Thoracic aorta (tissue), 2 donors: ENCODE measurements at places on chromosomes 5 and 9. TPM values are rescaled to one million over a fixed set of nuclear protein-coding genes. Genes with fewer than 3 reads are reported as not detected.
A peak's percentile ranks its signal among the peaks of the same experiment; 100 is the strongest.

DNA sequence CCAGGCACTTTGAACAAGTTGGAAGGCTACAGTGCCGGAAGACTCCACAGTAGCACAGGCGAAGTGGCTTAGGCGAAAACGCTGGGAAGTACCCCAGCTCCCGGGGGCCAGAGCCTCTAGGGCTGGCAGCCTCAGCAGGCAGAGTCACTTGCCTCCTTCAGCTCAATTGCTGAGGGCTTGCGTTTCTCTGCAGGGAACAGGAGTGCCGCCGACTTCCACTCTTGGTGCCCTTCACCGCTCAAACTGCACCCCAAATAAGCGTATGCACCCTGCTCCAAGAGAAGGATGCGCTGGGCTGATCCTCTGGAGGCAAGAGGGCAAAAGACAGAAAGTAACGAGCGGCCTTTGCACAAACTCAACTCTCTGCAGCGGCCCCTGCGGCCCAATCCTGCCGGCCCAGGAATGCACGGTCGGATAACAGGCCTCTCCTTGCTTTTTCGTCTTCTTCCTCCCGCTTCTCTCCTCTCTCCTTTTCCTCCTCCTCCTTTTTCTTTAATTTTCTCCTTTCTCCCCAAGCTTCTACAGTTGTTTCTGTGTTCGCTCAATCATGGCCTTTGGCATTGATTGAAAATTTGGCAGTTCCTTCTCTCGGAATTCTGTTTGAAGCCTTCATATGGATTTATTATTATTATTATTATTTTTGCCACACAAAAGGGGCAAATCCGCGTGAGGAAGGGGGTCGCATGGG is 1.1 kb upstream of the S1PR3 start:
- no peaks in the 10 kb centered on the region for H3K27me3 ChIP-seq
- peak overlapping the region; percentile 95 for H3K4me3 ChIP-seq
- H3K27ac ChIP-seq, result peak overlapping the region; percentile 90
- H3K36me3 ChIP-seq, result no peaks in the 10 kb centered on the region

GRCh38 chr5:174282391-174282790 is 236.9 kb downstream of the NSG2 start:
- H3K27me3 ChIP-seq, result no peaks in the 10 kb centered on the region
- H3K4me3 ChIP-seq, result no peak overlapping the region
- no peaks in the 10 kb centered on the region for H3K4me1 ChIP-seq
- DNase-seq, result no peak

- no peak overlapping the region for H3K27ac ChIP-seq
- DNase-seq, result no peak
- H3K27me3 ChIP-seq, result no peaks in the 10 kb centered on the region
- H3K4me1 ChIP-seq, result no peaks in the 10 kb centered on the region
- no peak overlapping the region for H3K4me3 ChIP-seq
- no peaks in the 10 kb centered on the region for H3K36me3 ChIP-seq
These were observed 175.5 kb upstream of the SPRY4 start for GRCh38 chr5:142500227-142500905.

LIX1 gene
- not detected for total RNA-seq

DNA sequence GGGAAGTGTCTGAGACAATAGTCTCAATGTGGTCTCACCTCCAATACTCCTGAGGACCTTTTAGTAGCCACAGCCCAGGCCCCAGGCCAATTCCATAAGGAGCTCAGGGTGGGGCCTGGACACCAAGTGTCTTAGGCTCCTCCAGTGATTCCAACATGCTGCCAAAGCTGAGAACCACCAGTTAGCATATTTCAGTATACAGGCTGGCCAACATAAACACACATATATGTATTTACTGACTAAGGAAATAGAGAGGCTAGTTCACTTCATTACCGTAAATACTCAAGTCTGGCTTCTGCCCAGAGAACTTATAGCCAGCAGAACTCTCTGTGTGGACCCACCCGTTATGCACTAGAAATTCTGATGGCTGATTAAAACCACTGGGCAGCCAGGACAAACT is 24.1 kb downstream of the S1PR3 start:
- DNase-seq, result no peak
- no peak overlapping the region for H3K27ac ChIP-seq
- H3K4me1 ChIP-seq, result no peaks in the 10 kb centered on the region
- H3K27me3 ChIP-seq, result no peaks in the 10 kb centered on the region
- no peak overlapping the region for H3K4me3 ChIP-seq
- no peaks in the 10 kb centered on the region for H3K36me3 ChIP-seq

GRCh38 chr9:95381221-95381620 is 63.7 kb upstream of the FANCC start:
- H3K4me1 ChIP-seq, result peaks cover 3% of the 10 kb centered on the region
- no peak overlapping the region for H3K27ac ChIP-seq
- no peak overlapping the region for H3K4me3 ChIP-seq
- no peak for DNase-seq

DNA sequence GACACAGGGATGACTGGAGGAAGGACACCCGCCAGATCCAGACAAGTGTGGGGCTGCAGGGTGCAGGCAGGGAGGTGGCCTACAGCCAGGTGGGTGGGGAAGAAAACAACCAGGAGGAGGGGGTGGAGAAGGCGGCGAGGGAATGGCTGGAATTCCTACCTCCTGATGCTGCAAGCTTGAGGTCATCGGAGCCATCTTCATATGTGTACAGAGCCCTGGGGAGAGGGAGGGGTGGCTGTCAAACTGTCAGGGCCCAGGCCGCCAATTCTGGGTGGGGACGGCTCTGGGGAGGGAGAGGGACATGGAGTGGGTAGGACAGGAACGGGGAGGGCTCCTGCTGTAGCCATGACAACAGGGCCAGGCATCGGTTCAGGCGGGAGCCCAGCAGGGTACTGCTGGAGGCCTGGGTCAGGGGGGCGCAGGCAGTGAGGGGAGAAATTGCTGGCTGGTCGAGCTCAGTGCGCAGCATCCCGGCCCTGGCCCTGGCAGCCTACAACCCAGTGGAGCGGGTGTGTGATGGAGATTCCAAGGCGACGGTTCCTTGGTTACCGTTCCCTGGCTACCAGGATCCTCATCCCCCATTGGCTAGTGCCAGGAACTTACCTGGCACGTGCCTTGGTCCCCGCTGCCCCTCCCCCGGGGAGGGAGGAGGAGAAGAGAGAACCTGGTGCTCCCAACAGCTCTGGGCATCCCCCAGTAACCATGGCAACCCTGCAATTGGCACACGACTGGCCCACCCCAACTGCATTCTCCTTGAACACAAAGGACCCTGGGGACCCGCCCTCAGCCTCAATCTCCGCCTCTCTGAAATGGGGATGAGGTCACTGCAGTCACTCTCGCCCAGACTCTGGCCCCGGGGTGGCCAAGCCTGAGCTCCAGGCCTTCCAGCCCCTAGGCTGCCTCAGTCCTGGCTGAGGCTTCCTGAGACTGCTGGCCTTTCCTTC is 4.5 kb downstream of the DBN1 start:
- DNase-seq, result no peak
- peaks cover 11% of the 10 kb centered on the region for H3K4me1 ChIP-seq
- no peak overlapping the region for H3K4me3 ChIP-seq
- H3K27ac ChIP-seq, result peak overlapping the region; percentile 2
- no peaks in the 10 kb centered on the region for H3K27me3 ChIP-seq

- H3K4me3 ChIP-seq, result no peak overlapping the region
- no peak overlapping the region for H3K27ac ChIP-seq
- no peak for DNase-seq
- H3K27me3 ChIP-seq, result no peaks in the 10 kb centered on the region
- no peaks in the 10 kb centered on the region for H3K36me3 ChIP-seq
- no peaks in the 10 kb centered on the region for H3K4me1 ChIP-seq
These were observed 189.1 kb downstream of the GABRG2 start for GRCh38 chr5:162256711-162257110.

DNA sequence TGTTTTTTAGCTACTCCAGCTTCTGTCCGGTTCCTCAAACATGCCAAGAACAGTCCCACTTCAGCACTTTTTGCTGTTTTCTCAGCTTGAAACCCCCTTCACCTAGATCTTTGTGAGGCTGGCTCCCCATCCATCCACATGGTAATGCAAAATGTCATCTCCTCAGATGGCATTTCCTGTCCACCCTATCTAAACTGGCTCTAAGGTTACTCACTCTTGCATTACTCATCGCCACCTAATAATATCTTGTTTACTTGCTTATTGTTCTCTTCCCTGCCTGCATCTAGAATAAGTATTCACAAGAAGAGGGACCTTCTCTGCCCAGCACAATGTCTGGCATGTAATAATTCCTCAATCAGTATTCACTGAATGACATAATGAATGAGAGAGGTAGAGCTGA is 220.1 kb downstream of the FAM114A2 start:
- no peaks in the 10 kb centered on the region for H3K27me3 ChIP-seq
- DNase-seq, result no peak
- H3K4me1 ChIP-seq, result no peaks in the 10 kb centered on the region
- H3K4me3 ChIP-seq, result no peak overlapping the region

GRCh38 chr5:88666761-88667495 is 216.1 kb downstream of the MEF2C start:
- H3K27ac ChIP-seq, result no peak overlapping the region
- H3K4me1 ChIP-seq, result no peaks in the 10 kb centered on the region
- peaks cover 48% of the 10 kb centered on the region for H3K27me3 ChIP-seq

DNA sequence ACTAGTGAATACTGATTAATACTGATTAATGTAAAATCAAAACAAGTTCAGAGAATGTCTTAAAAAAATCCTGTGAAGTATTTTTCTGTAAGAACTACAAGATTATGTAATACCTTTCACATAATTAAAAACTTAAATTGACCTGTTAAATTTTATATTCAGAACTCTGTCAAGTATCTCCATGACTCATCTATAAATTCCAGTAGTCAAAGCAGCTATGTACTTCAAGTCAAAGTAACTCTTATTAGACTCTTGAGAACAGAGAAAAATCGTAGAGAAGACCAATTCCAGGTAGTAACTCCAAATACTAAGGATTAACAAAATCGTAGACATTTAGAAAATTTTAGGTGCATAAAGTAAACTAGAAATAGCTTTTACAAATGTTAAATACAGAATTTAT is 77.1 kb downstream of the HOMER1 start:
- no peak overlapping the region for H3K27ac ChIP-seq
- no peak for DNase-seq
- no peak overlapping the region for H3K4me3 ChIP-seq
- no peaks in the 10 kb centered on the region for H3K36me3 ChIP-seq
- no peaks in the 10 kb centered on the region for H3K27me3 ChIP-seq

- no peaks in the 10 kb centered on the region for H3K27me3 ChIP-seq
- no peak for DNase-seq
- no peaks in the 10 kb centered on the region for H3K4me1 ChIP-seq
- no peaks in the 10 kb centered on the region for H3K36me3 ChIP-seq
- no peak overlapping the region for H3K4me3 ChIP-seq
These were observed 139.3 kb upstream of the NR3C1 start for GRCh38 chr5:143542798-143543144.

- H3K27ac ChIP-seq, result no peak overlapping the region
- H3K4me3 ChIP-seq, result no peak overlapping the region
- no peaks in the 10 kb centered on the region for H3K36me3 ChIP-seq
These were observed 11.8 kb downstream of the FAM163B start for GRCh38 chr9:133597316-133597957.

PCDHGB2 gene
- 9.7 TPM for total RNA-seq

LRRC70 gene
- 4.2 TPM for total RNA-seq

LHX3 gene
- not detected for total RNA-seq

GRCh38 chr9:96777426-96777864 is 442 bp downstream of the ZNF510 start:
- H3K4me1 ChIP-seq, result peaks cover 16% of the 10 kb centered on the region
- H3K4me3 ChIP-seq, result peak overlapping the region; percentile 97
- peak overlapping the region; percentile 57 for H3K27ac ChIP-seq
- no peak for DNase-seq
- no peaks in the 10 kb centered on the region for H3K27me3 ChIP-seq

GRCh38 chr9:74946686-74947085 is 6.0 kb downstream of the C9orf40 start:
- H3K4me1 ChIP-seq, result no peaks in the 10 kb centered on the region
- no peak for DNase-seq
- no peaks in the 10 kb centered on the region for H3K27me3 ChIP-seq
- no peaks in the 10 kb centered on the region for H3K36me3 ChIP-seq

DNA sequence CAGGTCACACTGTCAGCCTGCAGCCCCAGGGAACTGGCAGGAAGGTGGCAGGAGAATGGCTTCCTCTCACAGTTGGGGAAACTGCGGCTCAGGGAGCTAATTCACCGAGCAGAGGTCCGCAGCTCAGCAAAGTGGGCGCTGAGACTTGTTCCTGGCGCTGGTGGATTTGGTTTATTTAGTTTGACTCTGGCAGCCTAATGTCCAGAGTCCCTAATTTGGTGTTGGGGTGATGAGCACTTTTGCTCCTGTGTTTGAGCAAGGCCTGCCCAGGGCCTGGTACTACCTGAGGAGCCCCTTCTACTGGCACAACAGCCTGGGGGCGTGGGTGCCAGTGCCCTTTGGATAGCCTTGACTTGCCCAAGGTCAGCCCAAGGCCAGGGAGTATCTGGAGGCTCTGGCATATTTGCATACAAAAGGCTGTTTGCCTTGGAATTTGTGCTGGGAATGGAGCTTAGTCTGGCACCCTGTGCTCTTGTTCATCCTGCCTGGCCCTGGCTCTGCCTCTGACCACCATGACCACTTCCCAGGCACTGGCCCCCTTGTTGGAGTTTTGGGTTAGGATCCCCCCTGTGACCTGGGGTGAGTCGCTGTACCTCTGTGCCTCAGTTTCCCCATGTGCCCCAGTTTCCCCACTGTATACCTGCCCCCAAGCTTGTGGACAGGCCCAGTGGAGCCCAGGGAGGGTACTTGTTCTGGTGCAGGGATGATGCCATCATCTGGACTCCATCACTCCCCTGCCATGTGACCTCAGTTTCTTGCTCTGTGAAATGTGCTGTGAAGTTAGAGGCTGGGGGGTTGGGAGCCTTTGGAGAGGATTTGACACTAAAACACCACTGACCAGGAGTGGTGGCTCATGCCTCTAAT is 1.4 kb downstream of the SUSD3 start:
- H3K36me3 ChIP-seq, result no peaks in the 10 kb centered on the region
- peak overlapping the region; percentile 86 for H3K4me3 ChIP-seq
- no peak for DNase-seq
- H3K27ac ChIP-seq, result peak overlapping the region; percentile 65
- no peaks in the 10 kb centered on the region for H3K27me3 ChIP-seq
